ENCODE measurements at places on chromosomes 1 and 21.

DNA sequence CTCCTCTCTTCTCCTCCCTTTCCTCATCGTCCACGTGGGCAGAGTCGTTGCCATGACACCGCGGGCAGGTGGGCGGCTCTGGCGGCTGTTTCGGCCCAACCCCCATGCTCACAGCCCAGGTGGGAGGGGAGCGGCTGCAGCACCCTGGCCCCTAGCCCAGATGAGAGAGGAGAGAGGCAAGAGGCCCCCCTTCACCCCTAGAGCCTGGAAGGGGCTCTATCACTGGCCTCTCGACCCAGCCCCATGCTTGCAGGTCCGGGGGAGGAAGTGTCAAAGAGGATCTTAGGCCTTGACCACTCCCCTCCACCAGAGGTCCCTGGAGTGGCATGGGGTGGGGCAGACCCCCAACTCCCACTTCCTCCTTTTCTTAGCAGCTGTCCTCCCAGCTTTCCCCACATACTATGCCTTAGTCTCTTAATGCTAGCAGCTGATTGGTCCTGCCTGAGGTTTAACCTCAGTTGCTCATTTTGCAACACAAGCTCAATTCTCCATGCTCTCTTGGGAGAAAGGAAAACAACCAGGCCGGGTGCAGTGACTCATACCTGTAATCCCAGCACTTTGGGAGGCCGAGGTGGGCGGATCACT lies 10.4 kb downstream of the DLGAP3 start:
- DNase-seq: no peak

- no peak for DNase-seq
These were observed 24.6 kb downstream of the KCNC4 start for GRCh38 chr1:110234691-110235090.

DNA sequence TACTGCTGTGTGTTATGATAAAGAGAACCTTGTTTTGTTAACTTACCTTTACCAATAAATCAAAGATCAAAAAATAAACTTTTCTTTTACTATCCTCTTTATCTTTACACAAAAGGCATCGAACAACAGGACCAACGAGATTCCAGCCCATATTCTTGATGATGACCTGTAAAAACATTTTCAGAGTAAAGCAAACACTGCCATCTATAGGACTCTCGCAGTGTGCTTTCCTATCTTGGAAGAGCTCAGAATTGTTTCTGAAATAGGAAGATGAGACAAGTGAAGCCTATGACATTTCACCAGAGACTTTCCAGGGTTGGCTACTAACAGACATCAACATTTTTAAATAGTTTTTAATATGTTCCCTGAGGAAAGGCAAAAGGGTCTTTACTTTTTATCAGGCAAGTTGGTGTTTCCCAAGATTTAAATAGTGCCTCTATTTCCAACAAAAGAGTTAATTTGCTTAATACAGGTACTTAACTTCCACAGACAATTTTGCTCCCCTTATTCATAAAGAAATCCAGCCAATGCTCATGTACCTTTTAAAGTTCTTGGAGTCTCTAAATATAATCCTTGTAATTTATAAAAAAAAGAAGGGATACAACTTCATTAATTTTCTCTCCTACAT lies 7.3 kb downstream of the GLMN start:
- no peak for DNase-seq

DNA sequence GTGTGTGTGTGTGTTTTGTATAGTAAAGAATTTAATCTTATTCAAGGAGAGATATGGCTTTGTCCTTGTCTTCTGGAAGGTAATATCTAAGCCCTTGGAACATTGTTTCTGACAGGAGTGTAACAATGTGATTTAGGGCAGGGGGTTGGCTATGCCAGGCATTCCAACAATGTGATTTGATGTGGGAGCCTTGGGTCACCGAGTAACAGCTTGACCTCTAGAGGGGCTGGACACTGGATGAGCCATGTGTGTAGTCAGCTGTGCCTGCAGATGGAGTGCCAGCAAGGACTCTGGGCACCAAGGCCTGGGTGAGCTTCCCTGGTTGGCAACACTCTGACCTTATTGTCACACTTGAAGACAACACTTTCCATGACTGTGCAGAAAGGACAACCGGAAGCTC lies 336.1 kb upstream of the ZP4 start:
- DNase-seq: no peak

GRCh38 chr1:82400521-82400920 lies 599.8 kb downstream of the ADGRL2 start:
- no peak for DNase-seq

GRCh38 chr1:217617126-217617525 lies 13.8 kb downstream of the GPATCH2 start:
- no peak for DNase-seq

GRCh38 chr1:193402977-193403376 lies 216.6 kb upstream of the B3GALT2 start:
- no peak for DNase-seq

- DNase-seq: no peak
These were observed 33.4 kb downstream of the SH3BP5L start for GRCh38 chr1:248792342-248792741.

GRCh38 chr1:36352125-36352909 lies 28.9 kb upstream of the EVA1B start:
- DNase-seq: no peak

DNA sequence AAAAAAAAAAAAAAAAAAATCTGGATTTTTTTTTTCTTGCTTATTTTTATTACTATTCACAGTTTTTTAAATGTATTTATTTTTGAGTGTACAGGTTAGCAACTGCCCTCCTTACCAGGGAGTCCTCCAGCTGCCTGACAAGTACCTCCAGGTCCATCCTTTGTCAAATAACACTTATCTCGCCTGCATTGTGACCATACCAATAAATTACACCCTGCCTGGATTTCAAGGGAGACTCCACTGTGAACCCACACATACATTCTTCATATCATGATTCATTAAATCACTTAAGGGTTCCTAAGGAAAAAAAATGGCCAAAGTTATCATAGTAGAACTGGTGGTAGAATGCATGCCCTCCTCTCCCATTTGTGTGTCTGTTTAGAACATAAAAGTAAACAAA lies 38.4 kb downstream of the EEIG2 start:
- DNase-seq: no peak

DNA sequence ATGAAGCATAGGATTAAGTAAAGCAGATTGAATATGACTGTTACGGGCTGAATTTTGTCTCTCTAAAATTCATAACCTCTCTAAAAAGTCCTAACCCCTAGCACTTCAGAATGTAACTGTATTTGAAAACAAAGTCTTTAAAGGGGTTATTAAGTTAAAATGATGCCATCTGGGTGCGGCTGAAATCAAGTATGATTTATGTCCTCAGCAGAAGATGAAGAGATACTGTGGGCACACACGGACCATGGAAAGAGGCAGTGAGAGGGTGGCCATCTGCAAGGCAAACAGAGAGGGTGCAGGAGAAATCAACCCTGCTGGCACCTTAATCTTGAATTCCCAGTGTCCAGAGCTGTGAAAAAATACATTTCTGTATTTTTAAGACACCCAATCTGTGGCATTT lies 3.8 kb upstream of the USP25 start:
- DNase-seq: no peak

DNA sequence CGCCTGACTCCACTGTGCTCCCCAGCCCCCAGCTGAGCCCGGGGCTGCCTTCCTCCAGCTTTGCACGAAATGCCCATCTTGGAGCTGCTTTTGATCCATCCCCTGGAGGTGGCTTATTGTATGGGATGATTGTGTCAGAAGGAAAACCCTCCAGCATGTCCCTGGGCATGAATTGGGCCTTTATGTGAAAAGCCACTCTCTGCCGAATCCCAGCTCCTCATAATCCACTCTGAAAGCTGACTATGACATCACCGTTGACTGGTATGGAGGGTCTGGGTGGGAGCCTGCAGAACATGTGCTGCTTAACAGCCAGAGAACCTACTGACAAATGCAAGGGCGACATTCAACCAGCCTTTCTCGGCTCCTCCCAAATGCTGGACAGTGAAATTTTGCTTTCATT lies 74.6 kb downstream of the NENF start:
- no peak for DNase-seq

DNA sequence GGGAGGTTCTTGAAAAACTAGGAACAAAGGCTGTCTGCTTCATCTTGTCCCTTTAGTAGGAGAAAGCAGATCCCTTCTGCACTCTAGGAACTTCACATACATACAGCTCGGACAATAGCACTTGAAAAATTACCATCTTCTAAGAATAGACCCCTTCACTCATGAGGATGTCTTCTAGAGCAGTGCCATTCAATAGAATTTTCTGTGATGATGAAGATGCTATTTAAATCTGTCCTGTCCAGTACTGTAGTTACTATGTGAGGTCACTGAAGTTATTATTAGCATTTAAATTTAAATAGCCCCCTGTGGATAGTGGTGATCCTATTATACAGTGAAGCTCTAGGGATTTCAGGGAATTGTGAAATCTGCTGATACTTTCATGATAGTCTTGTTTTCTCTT lies 46.4 kb upstream of the RAB3GAP2 start:
- DNase-seq: no peak

DNA sequence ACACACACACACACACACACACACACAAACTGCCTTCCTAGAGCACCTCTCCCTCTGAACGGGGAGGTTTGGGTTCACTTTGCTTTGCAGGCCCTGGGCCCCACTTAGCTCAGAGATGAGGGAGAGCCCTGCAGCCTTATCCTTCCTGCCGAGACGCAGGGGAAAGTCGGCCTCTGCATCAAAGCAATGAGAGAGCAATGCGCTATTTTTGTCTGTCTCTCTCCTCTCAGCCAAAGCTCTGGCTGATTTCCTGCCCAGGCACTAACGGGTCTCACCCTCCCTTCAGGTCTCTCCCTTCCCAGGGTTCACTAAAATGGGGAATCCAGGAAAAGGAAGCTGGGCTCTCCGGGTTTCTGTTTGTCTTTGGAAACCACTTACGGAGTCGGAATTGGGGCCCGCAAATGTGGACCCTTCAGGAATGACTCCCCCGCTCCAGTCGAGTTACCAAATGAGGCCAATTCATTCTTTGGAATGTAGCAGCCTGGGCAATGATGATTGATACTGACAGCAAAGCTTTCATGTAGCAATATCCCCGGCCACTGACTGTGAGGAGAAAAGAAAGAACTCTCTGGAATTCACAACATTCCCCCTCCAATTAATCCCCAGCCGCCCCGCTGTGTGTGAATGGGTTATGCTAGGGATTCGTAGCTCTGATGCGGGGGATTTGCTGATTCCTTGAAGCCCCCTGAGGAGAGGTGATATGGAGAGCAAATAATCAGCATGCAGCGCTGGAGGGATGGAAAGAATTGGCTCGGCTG lies 61.5 kb upstream of the WLS start:
- DNase-seq: no peak

DNA sequence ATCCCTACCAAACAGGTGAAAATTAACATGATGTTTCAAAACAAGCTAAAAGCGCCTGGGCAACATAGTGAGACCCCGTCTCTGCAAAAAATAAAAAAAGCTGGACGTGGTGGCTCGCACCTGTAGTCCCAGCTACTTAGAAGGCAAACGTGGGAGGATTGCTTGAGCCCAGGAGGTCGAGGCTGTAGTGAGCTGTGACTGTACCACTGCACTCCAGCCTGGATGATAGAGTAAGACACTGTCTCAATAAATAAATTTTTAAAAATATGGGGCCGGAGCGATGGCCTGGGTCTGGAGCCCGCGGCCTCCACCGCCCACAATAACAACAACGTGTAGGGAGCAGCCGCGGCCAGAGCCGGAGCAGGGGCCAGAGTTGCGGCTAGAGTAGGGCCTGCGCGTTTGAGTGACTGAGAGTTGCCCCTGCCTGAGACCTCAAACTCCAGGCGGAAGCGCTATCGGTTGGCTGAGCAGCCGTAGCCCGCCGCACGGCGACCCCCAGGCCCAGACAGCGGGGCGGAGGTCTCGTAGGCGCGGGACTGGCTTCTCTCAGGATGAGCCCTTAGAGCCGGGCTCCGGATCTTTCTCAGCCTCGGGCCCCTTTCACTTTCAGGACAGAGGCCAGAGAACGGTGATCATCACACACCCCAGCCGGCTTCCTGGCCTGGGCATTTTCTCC lies 41.4 kb downstream of the ZMYM1 start:
- DNase-seq: no peak

GRCh38 chr1:24420547-24420946 lies 4.9 kb downstream of the NIPAL3 start:
- no peak for DNase-seq

- no peak for DNase-seq
These were observed 432.8 kb downstream of the MATN1 start for GRCh38 chr1:30290581-30290980.

DNA sequence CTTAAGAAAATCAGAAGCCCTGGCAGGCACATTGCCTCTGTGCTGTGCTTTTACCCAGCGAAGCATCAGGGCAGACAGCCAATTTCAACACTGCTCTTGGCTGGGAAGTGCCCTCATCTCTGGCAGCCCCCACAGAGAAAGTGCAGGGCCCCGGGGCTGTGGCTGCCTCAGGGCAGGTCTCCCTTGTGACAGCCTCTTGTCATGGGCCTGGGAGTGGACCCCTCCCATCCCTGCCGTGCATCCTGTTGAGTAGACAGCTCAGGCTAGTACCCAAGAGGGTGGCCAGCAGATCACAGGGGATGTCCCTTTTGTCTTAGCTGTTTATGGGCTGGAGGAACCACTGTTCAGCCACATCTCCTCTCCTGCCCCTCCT lies 23.3 kb downstream of the TTC34 start:
- no peak for DNase-seq

DNA sequence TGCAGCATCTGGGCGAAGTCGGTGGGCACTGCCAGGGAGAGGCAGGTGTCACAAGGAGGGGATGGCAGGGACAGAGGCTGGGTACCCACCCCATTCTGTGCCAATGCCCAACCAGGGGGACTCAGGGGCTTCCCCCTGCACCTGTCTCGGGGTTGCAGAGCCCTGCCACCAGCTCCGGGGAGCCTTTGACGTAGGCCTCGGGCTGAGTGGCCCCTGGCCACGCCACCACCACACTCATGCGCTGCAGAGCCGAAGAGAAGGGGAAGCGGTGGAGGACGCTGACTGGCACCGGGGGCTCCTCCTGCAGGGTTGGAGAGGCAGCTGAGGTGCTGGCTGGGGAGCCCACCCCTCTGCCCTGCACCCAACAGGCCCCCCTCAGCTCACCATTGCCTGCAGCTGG lies 11.7 kb upstream of the MFAP2 start:
- DNase-seq: no peak

GRCh38 chr1:223201967-223202366 lies 58.9 kb upstream of the TLR5 start:
- no peak for DNase-seq

- no peak for DNase-seq
These were observed 165.3 kb downstream of the SDCCAG8 start for GRCh38 chr1:243420946-243421685.

DNA sequence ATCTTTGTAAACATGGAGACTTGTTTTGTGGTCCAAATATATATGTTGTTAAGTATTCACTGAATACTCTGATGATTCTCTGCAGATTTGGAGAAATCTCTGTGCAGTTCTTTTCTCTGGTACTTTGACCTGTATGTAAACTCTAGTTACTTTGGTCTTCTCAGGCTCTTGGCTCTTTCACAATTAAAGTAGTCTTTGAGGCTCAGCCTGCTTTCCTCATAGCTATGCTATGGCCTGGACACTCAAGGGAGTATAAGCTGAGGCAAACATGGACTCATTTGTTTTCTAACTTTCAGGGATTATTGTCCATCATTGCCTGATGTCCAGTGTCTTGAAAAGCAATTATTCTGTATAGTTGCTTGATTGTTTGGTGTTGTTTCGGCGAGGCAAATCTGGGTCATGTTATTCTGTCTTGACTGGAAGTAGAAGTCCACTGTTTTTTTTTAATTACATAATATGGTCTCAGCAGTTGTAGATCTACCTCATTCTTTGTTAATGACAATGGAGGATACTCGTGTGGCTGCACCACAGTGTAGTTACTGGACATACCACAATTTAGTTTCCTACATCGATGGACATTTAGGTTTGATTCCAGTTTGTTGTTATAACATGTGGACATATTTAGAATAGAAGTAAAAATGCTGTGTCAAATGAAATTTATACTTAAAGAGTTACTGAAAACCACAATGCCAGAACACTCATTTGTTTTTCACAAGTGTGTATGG lies 9.2 kb downstream of the PTBP2 start:
- DNase-seq: no peak

Measured in stimulated activated CD4-positive, alpha-beta T cell treated with anti-CD3 and anti-CD28 coated beads, TNF-alpha, amount 100 ng/mL, for 48 hours (primary cell).